ENCODE measurements at places on chromosomes 3 and 15. TPM values are rescaled to one million over a fixed set of nuclear protein-coding genes. Genes with fewer than 3 reads are reported as not detected.
A peak's percentile ranks its signal among the peaks of the same experiment; 100 is the strongest.

DNA sequence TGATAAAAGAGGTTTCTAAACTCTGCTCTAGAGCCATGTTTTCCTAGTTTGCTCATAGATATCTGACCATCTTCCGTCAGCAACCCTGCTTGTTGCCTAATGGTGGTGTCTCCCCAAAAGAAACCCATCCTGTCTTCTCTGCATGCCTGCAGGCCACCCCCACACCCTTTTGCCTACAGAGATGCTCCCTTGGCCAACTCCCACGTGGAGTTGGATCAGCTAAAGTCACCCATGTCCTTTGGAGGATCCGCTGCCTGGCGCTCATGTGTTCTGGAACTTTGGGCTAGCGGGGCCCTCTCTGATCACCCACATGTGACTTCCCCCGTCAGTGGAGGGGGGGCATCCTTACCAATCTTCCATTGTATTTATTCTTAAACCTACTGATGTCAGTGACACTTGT is 185.6 kb downstream of the ADAMTS17 start:
- H3K4me1 ChIP-seq: peaks cover 19% of the 10 kb centered on the region
- H3K36me3 ChIP-seq: no peaks in the 10 kb centered on the region
- no peak overlapping the region for H3K4me3 ChIP-seq
- DNase-seq: no peak
- no peaks in the 10 kb centered on the region for H3K27me3 ChIP-seq
- no peak overlapping the region for H3K27ac ChIP-seq

DNA sequence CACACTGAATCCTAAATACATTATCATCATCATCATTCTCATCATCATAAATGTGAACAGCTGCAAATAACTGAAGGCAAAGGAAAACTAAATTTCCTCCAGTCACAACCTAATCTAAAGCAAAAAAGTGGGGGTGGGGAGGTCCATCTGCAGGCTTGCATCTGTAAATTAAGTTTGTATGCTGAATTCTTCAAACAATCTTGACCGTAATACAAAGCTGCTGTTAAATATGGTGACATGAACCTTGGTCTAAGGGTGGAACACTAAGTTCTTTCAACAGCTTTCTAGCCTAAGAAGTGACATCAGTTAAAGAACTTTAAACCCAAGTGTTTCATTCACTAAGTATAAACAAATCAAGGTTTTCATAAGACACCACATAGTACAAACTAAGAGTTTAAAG is 4.3 kb downstream of the LRRFIP2 start:
- no peak for DNase-seq
- no peaks in the 10 kb centered on the region for H3K27me3 ChIP-seq
- no peak overlapping the region for H3K4me3 ChIP-seq
- peaks cover 38% of the 10 kb centered on the region for H3K4me1 ChIP-seq

GRCh38 chr15:25993506-25993905 is 130.4 kb upstream of the ATP10A start:
- H3K27ac ChIP-seq: no peak overlapping the region
- no peaks in the 10 kb centered on the region for H3K27me3 ChIP-seq
- DNase-seq: no peak

GRCh38 chr3:155420406-155420805 is 126.9 kb upstream of the STRIT1 start:
- peaks cover 26% of the 10 kb centered on the region for H3K4me1 ChIP-seq
- H3K4me3 ChIP-seq: no peak overlapping the region
- no peaks in the 10 kb centered on the region for H3K27me3 ChIP-seq
- DNase-seq: no peak

DNA sequence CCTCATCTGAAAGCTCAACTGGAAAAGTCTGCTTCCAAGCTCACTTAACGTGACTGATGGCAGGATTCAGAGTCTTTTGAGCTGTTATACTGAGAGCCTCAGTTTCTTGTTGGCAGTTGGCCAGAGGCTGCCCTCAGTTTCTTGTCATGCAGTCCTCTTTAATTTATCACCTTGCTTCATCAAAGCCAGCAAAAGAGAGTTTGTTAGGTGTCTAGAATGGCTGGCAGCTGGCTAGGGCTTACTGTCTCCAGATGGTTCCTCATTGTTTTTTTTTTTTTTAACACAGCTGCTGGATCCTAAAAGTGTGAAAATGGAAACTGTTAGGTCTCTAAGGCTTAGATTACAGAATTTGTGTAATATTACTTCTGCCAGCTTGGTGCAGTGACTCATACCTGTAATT is 310.6 kb downstream of the PDCD6IP start:
- H3K27me3 ChIP-seq: no peaks in the 10 kb centered on the region
- no peak overlapping the region for H3K4me3 ChIP-seq
- no peaks in the 10 kb centered on the region for H3K4me1 ChIP-seq
- DNase-seq: no peak
- no peaks in the 10 kb centered on the region for H3K36me3 ChIP-seq

- DNase-seq: no peak
- H3K4me1 ChIP-seq: no peaks in the 10 kb centered on the region
- H3K4me3 ChIP-seq: no peak overlapping the region
- H3K36me3 ChIP-seq: peaks cover 13% of the 10 kb centered on the region
- H3K27me3 ChIP-seq: peaks cover 3% of the 10 kb centered on the region
- H3K27ac ChIP-seq: no peak overlapping the region
Observed at GRCh38 chr3:122903171-122903570, 108.3 kb downstream of the SLC49A4 start.

DNA sequence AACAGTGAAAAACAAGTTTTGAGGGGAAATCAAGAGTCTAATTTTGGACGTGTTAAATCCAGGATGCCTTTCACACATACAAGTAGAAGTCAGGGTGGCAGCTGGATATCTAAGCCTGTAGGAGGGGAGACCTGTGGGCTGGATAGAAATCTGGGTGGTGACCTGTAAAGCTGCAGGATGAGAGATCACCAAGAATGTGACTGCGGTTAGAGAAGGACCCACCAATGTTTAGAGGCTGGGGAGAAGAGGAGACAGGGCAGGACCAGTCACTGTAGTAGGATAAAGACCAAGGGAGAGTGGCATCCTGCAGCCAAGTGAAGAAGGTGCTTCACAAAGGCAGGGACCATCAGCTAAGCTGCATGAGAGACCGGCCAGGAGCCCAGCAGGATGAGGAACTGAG is 36.2 kb downstream of the MRAS start:
- no peak overlapping the region for H3K4me3 ChIP-seq
- H3K27ac ChIP-seq: no peak overlapping the region
- no peak for DNase-seq
- H3K27me3 ChIP-seq: no peaks in the 10 kb centered on the region

DNA sequence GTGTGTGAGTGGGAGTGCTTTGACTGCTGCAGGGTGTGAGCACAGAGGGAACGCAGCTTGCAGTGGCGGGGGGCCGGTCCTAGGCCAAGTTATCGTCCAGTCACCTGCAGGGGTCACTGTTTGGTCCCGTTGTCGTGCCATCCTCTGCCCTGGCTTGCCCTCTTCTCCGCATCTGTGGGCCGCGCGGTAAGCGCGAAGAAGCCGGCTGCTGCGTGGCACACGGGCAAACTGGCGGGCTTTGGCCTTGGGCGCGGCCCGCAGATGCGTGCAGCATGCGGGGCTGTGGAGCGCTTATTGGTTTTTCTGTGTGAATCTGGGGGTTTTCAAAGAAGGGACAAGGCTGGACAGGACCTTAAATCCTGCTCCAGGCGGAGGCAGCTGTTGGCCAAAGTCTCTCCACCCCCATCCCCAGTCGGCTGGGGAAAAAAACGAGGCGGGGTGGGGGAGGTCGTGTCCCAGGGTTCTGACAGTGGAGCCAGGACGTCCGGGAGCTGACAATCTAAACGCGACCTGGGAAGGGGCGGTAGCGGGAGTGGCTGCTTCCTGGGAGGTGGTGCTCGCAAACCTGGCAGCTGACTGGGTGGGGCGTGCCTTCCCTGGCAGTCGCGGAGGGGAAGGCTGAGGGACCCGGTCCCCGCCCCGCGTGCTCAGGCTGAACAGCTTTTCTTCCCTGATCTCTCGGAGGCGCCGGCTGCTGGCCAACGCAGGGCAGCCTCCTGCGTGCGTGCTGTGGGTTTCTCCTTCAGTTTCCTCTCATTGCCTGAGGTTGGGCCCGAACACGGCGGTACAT is 39.7 kb upstream of the VEPH1 start:
- H3K36me3 ChIP-seq: peaks cover 4% of the 10 kb centered on the region
- H3K4me3 ChIP-seq: peak overlapping the region; percentile 79
- DNase-seq: peak; percentile 34
- no peak overlapping the region for H3K27ac ChIP-seq

GRCh38 chr3:61871644-61872043 is 310.3 kb downstream of the PTPRG start:
- no peak overlapping the region for H3K27ac ChIP-seq
- H3K4me3 ChIP-seq: no peak overlapping the region
- H3K36me3 ChIP-seq: no peaks in the 10 kb centered on the region
- H3K27me3 ChIP-seq: no peaks in the 10 kb centered on the region

- H3K27ac ChIP-seq: no peak overlapping the region
- H3K4me1 ChIP-seq: peaks cover 6% of the 10 kb centered on the region
- no peak overlapping the region for H3K4me3 ChIP-seq
- no peaks in the 10 kb centered on the region for H3K27me3 ChIP-seq
- DNase-seq: no peak
- no peaks in the 10 kb centered on the region for H3K36me3 ChIP-seq
Observed at GRCh38 chr15:70426096-70426821, 328.5 kb upstream of the TLE3 start.

- DNase-seq: no peak
- H3K36me3 ChIP-seq: no peaks in the 10 kb centered on the region
- H3K4me1 ChIP-seq: peaks cover 69% of the 10 kb centered on the region
- no peak overlapping the region for H3K4me3 ChIP-seq
- H3K27ac ChIP-seq: no peak overlapping the region
Observed at GRCh38 chr3:193774272-193774915, 181.4 kb downstream of the OPA1 start.

DNA sequence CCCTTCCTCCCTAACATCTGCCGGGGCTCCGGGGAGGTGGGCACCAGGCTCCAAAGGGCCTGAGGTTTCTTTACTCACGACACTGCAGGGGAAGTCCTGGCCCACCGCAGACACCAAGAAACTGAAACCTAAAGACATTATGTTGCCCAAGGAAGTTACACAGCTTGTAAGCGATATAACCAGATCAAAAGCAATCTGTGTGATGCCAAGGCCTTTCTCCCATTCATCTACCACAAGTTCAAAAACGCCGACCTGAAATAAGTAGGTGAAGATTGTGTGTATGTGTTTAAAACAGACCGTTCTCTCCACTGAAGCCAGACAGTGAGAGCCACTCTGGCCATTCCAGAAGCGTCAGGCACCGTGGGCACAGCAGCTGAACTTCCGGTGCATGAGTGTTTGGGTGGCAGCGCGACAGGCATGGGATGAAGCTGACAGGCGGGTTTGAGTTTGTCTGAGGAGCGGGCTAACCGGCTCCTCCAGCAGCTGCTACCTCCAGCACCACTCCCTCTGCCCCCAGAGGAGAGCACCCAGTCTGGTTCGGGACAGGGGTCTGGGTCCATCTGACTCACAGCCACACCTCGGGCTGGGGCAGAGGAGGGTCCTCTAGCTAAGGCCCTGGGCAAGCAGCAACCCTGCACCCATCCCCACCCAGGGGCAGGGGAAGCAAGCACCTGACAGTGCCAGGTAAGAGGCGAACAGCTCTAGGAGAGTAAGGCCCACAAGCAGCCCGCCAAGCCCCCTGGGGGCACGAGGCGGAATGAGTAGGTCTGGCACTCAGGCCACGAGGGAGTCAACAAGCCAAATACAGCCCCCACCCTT is 1.3 kb downstream of the TNK2 start:
- no peaks in the 10 kb centered on the region for H3K36me3 ChIP-seq
- H3K4me1 ChIP-seq: peaks cover 28% of the 10 kb centered on the region
- H3K4me3 ChIP-seq: peak overlapping the region; percentile 92

- no peak overlapping the region for H3K27ac ChIP-seq
- peaks cover 32% of the 10 kb centered on the region for H3K4me1 ChIP-seq
- no peak for DNase-seq
Observed at GRCh38 chr3:18354701-18355100, 70.4 kb downstream of the SATB1 start.

- H3K27me3 ChIP-seq: peaks cover 82% of the 10 kb centered on the region
- no peak for DNase-seq
- peaks cover 38% of the 10 kb centered on the region for H3K4me1 ChIP-seq
- peak overlapping the region; percentile 71 for H3K4me3 ChIP-seq
- H3K36me3 ChIP-seq: no peaks in the 10 kb centered on the region
Observed at GRCh38 chr15:79433276-79433990, 1.3 kb downstream of the MINAR1 start.

- H3K36me3 ChIP-seq: no peaks in the 10 kb centered on the region
- peaks cover 81% of the 10 kb centered on the region for H3K27me3 ChIP-seq
- H3K4me3 ChIP-seq: no peak within 1 kb of the TSS
- no peak for DNase-seq
- H3K27ac ChIP-seq: no peak within 1 kb of the TSS
Observed at GRCh38 chr15:40282869-40283614, at the start of gene ANKRD63. Gene ANKRD63, minus strand, starts transcription at chr15:40283064. Its CDS starts 478 bp downstream, at chr15:40282586.

DNA sequence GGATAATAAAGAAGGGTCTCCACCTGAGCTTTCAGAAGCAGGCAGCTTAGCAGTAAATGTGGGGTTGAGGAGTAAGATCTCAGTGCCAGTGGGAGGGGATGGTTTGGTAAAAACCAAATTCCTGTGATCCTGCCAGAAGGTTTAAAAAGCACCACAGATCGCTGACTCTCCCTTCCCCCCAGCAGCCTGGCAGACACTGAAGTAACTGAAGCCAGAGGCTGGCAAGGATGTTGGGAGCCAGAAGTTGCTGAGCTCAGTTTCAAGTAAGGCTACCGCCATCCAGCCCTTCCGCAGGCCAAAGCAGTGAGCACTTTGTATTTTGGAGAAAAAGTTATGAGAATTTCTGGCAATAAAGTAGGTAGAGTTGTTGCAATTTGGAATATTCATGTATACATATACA is 246.4 kb downstream of the ZNF621 start:
- H3K4me1 ChIP-seq: peaks cover 20% of the 10 kb centered on the region
- no peaks in the 10 kb centered on the region for H3K36me3 ChIP-seq
- DNase-seq: no peak
- no peak overlapping the region for H3K4me3 ChIP-seq
- peak overlapping the region; percentile 41 for H3K27ac ChIP-seq
- H3K27me3 ChIP-seq: no peaks in the 10 kb centered on the region

DNA sequence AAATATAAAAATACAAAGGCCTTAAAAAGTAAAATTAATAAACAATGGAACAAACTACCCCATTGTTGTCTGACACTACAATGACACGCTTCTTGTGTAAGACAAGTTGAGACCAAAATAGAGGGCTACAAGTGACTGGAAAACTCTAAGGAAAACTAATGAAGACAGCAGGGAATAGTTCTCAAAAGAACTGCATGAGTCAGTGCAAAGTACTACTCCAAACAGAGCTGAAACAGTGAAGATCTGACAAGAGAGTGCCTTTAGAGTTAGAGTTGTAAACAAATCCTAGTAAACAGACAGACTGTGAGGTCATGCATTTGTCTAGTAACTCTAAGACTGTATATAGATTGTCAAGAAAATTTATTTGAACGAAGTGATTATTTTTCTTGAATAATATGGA is 233.9 kb downstream of the BBX start:
- peaks cover 29% of the 10 kb centered on the region for H3K4me1 ChIP-seq
- DNase-seq: no peak
- H3K36me3 ChIP-seq: peaks cover 11% of the 10 kb centered on the region
- H3K27ac ChIP-seq: no peak overlapping the region
- no peaks in the 10 kb centered on the region for H3K27me3 ChIP-seq
- H3K4me3 ChIP-seq: no peak overlapping the region

PARP16 gene
- total RNA-seq: 15.5 TPM

CLSTN2 gene
- total RNA-seq: 1.5 TPM

B3GALNT1 gene
- 27.1 TPM for total RNA-seq

ITGA11 gene
- 0.51 TPM for total RNA-seq

C3orf62 gene
- total RNA-seq: 9.2 TPM

C3orf85 gene
- total RNA-seq: not detected

CSTA gene
- not detected for total RNA-seq

TNNC1 gene
- 0.45 TPM for total RNA-seq

DUOX2 gene
- 0.02 TPM for total RNA-seq

C3orf70 gene
- total RNA-seq: 15.9 TPM

CATSPER2 gene
- 2.8 TPM for total RNA-seq

STRIT1 gene
- total RNA-seq: not detected
